Inflammatory macrophage treated with lipopolysaccharide for 4 hours (primary cell): ENCODE measurements at places on chromosomes 3 and 15.

GRCh38 chr15:77436822-77437221 lies 16.1 kb downstream of the HMG20A start:
- DNase-seq, result no peak

DNA sequence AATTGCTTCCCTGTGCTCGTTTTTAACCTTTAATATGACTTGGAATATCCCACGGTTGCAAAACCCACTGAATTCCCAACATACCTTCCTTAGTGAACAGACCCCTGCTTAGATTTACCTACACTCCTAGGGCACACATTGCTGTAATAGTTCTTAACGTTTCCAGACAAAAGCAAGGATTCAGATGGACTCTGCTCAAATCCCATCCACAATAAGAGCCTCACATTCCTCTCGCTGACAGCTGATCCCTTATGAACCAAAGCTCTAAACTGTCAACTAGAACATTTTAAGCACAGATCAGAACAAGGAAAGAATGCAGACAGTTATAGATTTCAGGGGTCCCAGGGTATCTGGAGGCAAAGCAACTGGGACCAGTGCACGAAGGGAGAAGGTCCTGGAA lies 248.3 kb upstream of the ICE2 start:
- DNase-seq, result no peak

- DNase-seq, result peak; percentile 53
Observed at GRCh38 chr3:153599685-153600084, 437.7 kb downstream of the RAP2B start.

GRCh38 chr3:106823701-106824100 lies 553.5 kb upstream of the CCDC54 start:
- DNase-seq, result no peak

DNA sequence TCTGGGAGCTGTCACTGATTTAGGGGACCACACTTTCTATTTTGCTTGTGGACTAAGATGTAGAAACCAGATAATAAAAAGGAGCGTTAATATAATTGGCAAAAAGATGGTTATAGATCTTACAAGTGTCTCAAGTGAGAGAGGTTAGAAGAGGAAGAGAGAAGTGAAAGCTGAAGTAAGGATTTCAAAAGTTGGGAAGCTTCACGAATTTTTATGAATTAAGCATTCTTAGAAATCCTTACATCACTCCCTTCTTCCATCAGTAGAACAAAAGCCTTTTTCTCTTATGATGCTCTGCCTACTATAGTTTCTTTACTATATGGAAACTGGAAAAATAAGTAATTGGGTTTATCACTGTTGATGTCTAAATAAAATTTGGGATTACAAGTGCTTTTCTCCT lies 146.5 kb downstream of the FNDC3B start:
- peak; percentile 88 for DNase-seq

DNA sequence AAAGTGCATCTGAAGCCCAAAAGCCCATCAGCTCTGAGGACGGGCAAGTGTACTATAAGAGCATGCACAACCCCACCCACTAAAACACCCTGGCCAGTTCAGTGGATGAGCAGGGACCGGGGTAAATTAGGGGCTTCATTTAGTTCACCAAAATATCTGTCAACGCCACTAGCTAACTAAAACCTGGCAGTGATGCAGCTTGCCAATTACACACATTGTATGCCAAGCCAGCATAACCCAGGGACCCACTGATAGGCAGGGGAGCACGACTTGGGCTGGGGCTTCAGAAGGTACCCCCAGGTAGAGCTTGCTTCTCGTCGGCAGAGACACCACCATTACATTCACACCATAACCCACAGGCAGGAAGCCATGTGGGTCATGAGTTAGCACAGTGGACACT lies 47.0 kb downstream of the PTPN23 start:
- DNase-seq, result no peak

DNA sequence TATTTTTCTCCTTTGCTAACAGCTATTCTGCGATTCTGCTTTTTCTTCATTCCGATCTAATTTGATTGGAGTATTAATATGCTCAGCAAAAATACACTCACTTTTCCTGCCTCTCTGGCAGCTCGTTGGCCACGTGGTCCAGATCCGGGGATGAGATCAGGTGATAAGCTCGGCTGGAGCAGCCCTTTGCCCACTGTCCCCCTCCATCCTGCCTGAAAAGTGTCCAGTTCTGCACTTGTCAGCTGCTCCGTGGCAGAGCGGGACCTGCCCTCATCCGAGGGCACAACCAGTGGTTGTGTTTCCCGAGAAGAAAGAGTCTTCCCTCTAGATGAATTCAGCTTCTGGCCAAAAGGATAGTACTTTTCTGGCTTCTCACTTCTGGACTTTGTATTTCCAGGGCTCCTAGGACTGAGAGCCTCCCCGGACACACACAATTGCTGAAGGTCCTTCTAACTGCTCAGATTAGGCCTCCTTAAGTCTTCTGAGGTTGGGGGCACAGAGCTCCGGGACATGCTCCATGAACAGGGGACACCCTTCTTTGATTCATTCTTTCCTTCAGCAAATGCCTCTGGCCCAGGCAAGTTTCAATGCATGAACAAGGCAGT lies 103.9 kb upstream of the ALDH1A3 start:
- DNase-seq, result no peak

DNA sequence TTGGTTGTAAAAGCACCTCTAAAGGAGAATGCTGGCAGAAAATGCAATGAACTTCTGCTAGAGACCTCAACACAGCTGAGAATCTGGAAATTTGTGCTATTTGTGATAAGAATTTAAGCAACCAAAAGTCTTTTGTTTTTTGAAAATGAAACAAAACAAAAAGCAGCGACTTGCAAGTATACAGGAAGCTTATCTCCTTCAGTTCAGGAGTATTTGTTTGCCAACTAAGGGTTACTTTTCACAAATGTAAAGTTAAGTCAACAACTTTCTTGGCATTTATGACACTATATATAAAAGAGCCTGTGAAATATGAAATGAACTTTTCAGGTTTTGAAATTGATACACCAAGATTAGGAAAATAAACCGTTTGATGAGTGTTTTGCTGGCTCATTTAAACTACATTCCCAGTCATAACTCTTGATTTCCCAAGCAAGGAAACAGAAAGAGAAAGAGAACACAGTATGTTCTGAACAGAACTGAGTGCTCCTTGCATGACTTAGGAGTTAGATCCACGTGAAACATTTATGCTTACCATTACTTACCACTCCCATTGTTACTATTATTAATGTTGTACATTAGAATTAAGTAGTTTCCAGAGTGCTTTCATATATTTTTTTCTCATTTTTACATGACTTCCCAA lies 92.3 kb upstream of the COL8A1 start:
- peak; percentile 57 for DNase-seq

GRCh38 chr3:54578417-54578816 lies 349.4 kb downstream of the LRTM1 start:
- no peak for DNase-seq

DNA sequence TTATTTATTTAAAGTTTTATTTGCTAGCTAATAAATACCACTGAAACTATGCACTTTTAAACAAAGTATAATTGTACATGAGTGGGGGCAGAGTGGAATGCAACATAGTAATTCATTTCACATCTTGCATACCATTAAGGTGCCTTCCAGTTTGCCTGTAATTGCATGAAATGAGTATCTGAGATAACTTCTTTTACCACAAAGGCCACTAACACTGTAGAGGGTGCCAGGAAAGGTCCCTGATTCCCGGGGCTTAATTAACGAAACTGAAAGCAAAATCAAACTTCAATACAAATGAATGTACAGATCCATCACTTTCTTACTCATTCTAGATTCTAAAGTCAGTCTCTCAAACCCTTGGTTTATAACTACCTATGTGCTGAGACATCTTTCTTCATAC lies 2.1 kb downstream of the CD47 start:
- DNase-seq, result peak; percentile 83

- DNase-seq, result peak; percentile 22
Observed at GRCh38 chr3:141669434-141669833, 68.7 kb upstream of the RNF7 start.

- peak; percentile 81 for DNase-seq
Observed at GRCh38 chr3:113747283-113748046, 630 bp downstream of the ATP6V1A start.

DNA sequence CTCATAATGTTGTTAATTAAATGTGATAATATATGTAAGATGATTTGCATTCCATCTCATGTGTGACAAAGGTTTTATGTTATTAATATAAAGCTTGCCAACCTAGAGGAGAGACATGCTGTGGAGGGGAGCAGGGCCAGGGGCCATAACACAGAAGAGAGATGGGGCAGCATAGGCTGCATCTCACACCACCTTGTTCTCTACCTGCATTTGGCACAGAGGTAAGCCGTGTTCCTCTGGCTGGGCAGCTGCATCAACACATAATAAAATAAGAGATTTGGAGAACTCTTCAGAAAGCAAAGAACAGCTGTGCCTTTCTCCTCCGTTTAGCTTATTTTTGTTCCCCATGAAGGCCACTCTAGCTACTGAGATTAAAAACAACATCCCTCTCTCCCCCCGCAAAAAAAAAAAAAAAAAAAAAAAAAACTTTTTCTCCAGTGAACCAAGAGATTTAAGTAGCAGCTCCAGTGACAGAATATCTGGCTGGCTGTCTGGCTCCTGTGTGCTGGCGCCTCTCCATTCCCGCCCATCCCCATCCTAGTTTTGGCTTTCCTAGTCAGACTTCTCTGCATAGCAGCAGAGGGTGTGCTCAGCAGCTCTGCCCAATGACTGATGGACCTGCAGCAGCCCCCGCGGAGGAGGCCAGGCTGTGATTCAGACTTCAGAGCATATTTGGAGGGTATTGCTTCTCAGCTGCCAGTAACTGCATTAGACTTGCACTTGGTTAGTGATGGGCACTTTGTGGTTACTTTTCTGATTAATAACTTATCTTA lies 52.2 kb upstream of the STXBP5L start:
- no peak for DNase-seq

DNA sequence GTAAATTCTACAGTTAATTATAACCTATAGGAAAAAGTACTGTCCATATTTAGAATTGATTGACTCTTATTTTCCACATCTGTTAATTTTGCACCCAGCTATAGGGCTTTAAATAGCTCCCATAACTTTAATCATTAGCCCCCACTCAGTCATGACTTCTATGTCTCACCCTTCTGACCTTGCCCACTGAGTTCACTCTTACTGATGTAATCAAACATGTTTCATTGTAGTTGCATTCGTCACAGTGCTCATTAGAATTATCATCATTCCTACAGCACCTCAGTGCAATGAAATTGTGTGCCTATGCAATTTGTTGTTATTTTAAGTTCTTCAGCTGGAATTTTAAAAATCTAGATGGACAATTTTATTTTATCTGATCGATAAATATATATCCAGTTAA lies 151.4 kb downstream of the TIGIT start:
- DNase-seq, result no peak

- DNase-seq, result no peak
Observed at GRCh38 chr3:46482632-46483350, 15.0 kb upstream of the RTP3 start.

- peak; percentile 16 for DNase-seq
Observed at GRCh38 chr3:134483195-134483900, 2.4 kb downstream of the ANAPC13 start.

- no peak for DNase-seq
Observed at GRCh38 chr15:28094732-28095521, 4.2 kb downstream of the OCA2 start.

DNA sequence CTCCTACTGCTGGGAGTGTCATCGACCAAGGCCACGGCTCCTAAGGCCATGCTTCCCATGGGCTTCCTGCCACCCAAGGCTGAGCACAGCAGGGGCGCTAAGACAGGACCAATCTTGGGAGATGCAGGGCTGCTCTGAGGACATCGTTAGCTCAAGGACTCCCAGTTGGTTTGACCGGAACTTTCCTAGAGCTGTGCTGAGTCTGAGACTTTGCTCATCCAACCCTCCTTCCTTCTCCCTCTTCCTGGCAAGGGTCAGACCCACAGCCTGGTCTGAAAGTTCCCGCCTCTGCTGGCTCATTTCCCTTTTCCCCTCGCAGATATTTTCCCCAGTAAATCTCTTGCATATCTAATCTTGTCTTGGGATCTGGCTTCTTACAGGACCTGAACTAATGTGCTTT lies 57.2 kb downstream of the EPHB3 start:
- DNase-seq, result peak; percentile 29

- DNase-seq, result no peak
Observed at GRCh38 chr15:48374472-48374871, 43.2 kb downstream of the DUT start.

DNA sequence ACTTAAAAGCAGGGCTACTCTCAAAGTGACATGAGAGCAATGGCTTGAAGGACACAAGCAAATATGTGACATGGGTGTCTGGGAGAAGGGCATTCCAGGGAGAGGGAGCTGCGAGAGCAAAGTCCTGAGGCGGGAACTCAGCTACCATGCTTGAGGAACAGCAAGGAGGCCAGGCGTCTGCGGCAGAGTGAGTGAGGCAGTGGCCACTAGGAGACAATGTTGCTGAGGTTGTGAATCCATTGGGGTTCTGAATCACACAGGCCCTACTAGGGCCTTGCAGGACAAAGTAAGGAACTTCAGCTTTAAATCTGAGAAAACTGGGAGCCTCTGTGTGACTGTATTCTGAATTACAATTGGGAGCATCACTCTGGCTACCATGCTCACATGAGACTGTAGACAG lies 94.1 kb upstream of the PRICKLE2 start:
- no peak for DNase-seq

DNA sequence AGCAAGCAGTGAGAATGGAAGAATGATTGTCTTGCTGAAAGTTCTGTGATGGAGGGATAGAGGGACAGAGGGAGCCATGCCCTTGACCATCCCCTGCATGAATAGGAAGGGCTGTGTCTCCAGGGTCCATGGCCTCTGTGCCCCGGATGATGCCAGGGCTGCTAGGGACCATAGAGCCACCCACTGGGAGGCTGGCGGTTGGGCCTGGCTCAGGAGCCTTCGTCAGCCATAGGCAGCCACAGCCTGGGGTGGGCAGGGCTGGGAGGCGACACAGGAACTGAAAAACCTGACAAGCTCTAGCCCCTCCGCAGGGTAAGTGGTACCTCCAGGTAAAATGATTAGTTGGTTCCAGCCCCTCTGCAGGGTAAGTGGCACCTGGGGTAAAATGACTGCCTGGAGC lies 19.1 kb upstream of the LAMP3 start:
- no peak for DNase-seq

- DNase-seq, result no peak
Observed at GRCh38 chr15:62824111-62825015, 218.2 kb upstream of the TPM1 start.

GRCh38 chr3:73448041-73448440 lies 176.7 kb downstream of the PDZRN3 start:
- DNase-seq, result peak; percentile 4

- DNase-seq, result peak; percentile 46
Observed at GRCh38 chr3:138781012-138781470, 53.7 kb downstream of the PIK3CB start.

DNA sequence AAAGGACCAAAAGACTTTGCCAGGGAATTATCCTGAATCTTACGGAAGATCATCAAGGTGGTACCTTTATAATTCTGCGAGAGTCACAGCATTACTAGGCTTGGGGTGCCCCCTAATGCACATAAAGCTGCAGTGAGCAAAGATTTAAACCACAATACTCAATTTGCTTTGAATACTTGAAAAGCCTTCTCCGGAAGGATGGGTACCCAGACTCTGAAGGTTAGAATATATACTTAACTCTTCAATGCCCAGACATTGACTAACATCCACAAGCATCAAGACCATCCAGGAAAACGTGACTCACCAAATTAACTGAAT lies 117.8 kb upstream of the KCNH8 start:
- DNase-seq, result no peak
